ENCODE measurements at places on chromosomes 13 and 19.

- DNase-seq = no peak
Measured at GRCh38 chr13:100433475-100433874, 155.1 kb downstream of the GGACT start.

GRCh38 chr19:12126707-12127106, 13.4 kb downstream of the ZNF20 start:
- no peak for DNase-seq

DNA sequence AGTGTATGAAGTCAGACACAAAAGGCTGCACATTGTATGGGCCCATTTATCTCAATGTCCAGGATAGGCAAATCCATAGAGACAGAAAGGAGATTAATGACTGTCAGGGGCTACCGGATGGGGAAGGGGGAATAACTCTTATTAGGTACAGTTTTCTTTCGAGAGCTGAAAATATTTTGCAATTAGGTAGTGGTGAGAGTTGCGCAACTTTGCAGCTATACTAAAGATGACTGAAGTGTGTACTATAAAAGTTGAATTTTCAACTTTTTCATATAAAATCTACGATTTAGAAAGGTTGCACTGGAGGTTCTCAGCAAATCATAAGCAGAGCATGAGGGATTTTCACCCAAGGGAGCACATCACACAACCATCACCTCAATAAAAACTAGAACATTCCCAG, 16.1 kb upstream of the SLC15A1 start:
- DNase-seq = no peak

DNA sequence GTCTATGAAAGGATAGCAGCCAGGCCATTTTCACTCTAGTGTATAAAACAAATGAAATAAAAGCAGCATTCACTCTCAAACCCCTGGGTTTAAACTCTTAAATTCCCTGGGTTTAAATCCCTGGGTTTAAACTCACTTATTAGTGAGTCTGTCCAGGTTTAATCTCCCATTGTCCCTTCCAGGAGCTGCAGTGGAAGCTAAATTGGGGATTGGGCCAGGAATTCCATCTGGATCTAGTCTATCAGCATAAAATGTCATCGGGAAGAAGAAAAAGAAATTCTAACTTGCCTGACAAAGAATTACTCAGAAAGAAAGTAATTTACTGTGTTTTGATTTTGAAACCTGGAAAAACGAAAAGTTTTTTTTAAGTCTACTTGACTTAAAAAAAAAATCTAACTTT, 54.8 kb downstream of the FRY start:
- no peak for DNase-seq

DNA sequence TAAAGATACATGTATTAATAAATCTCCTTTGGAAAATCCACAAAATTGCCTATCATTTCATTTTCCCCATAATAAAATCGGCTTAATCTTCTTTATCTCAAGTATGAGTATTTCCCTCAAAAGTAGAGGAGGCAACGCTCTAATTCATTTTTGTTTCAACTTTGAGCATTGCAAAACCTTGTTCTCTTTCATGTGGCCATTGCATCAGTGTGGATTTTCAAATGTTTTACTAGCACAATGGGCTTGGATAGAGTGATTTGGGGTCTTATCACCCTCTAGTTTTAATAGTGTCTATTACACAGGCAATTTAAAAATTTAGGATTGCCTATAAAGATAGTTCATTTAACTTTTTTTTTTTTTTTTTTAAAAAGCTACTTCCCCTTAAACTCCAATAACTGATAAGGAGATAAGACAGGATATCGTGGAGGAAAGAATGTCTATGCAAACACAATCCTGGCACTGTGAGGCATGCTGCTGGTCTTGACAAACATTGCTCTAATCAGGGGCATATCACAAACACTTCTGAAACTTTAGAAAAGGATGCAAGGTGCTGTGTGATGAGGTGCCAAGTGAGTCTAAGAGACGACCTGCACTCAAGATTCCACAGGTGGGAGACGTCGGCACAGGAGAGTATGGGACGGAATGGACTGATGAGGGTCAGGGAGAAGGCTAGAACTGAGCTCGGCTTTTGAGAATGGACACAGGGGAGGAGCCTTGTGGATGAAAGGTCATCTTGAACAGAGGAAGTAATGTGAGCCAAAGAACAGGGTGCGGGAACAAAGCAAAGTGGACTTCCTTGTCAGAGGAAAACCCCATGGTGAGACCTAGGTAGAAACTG, 199.7 kb downstream of the IRS2 start:
- DNase-seq = peak; percentile 2

GRCh38 chr19:42131149-42132029, 857 bp downstream of the POU2F2 start:
- DNase-seq = no peak

DNA sequence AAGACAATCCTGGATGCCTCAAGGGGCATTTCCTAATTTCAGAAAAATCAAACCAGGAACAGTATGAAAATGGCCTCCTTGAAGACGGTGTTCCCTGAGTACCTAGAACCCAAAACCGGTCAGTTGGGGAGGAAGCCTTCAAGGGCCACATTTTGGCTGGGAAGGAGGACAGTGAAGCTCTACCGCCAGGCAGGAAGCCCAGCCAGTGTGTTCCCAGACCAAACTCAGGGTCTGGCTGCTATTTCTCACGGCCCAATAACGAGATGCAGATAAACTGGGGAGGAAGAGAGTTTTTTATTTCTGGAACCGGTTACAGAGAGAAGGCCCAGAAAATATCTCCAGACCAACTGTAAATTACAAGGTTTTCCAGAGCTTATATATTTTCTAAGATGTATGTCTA, 24.3 kb upstream of the CEACAM21 start:
- no peak for DNase-seq

DNA sequence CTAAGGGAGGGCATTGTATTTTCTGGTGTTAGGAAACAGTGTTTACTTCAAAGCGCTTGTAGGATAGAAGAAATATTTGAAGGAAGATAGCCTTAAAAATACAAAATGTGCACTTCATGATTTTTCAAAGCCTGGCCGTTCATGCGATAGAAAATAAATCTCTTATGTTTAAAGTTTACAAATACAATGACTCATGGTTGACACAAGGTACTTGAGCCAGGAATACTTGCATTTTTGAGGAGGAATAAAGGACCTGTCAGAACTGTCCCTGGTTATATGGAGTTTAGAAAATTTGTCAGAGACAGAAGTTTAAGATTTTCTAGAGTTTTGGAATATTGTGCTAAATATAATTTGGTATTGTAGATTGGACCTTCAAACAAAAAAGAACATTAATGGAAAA, 1223.2 kb upstream of the SLC10A2 start:
- peak; percentile 63 for DNase-seq

GRCh38 chr13:109243311-109243951, 543.0 kb downstream of the IRS2 start:
- peak; percentile 94 for DNase-seq

- DNase-seq = no peak
Measured at GRCh38 chr19:10981252-10981895, 20.5 kb downstream of the SMARCA4 start.

DNA sequence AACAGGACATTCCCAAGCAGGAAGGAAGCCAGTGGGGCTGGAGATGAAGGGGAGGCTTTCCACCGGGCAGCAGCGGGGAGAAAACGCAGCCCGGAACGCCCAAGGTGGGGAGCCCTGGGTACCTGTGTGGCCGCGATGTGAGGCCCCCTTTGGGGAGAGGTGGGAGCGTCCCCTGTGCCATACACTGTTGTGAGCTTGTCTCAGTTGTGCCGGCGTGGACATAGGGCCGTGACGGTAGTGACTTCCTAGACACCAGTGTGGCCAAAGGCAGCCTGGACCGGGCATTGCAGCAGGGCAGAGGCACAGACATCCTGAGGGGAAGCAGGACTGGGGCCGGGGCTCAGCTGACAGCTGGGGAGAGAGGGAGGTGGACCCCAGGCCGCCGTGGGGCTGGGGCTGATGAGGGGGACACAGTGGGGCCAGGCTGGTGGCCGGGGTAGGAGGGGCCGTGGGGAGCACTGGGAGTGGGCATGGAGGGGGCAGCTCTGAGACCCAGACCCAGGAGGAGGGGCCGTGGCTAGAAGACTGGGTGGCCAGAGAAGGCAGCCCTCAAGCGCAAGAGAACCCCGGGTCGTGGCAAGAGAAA, 38.5 kb upstream of the TFDP1 start:
- no peak for DNase-seq

DNA sequence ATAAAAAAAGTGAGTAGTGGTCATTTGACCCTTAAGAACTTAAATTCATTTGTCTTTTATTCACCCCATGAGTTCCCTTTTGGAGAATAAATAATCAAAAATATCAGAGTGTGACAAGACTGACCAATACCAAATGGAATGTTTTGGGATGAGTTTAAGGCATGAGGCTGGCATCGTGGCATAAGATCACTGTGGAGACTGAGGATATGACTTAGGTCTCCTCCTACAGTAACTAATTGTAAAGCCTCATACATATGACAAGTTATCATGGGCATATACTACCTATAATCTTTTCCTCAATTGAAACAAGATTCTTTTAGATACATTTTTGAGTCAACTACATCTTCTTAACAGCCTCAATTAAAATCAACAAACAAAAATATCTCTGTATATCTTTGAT, 782.0 kb downstream of the SLITRK1 start:
- no peak for DNase-seq

GRCh38 chr19:3365836-3366752, at the start of gene NFIC:
TSS of gene NFIC (plus strand) at chr19:3366583. CDS start at chr19:3366637, 54 bp downstream.
- peak; percentile 44 for DNase-seq

DNA sequence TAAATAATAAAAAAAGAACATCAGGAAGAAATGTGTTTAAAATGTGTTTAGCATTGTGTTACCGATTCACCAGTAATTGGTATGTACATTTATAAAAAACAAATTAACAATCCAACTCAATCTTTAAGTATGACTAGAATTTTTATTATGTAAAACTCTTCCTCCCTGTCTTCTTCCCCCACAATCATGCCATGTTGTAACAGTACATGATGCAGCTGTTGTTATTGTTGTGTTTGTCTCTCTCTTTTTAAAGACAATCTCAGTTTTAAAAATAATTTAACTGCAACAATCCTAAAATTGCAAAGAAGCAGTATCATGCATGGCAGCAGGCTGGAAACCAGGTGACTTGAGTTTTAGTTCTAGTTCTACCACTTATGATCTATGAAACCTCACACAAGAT, 180.2 kb downstream of the RGCC start:
- no peak for DNase-seq

- peak; percentile 91 for DNase-seq
Measured at GRCh38 chr13:36096461-36097416, 34.4 kb downstream of the DCLK1 start.

DNA sequence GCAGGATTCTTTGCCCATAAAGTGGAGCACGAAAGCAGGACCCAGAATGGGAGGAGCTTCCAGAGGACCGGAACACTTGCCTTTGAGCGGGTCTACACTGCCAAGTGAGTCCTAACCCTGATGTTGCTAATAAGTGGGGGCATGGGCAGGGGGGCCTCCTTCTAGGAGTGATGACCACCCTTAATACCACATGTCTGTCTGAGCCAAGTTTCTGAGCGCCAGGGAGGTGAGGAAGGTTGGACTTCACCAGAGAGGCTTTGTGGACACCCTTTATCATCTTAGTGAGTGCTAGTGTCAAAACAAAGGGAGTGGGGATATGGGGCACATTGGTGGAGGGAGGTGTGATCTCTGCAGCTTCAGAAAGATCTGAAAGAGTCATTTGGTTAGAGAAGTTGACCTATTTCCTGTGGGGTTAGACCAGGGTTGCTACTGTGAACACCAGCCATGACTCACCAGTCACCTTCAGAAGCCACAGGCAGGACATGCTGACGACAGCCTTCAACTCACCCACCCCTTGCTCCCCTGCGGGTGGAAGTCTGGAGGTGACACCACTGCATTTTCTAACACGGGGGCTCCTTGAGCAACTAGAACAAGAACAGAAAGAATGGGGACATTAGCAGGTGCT, 8.8 kb downstream of the ALOX5AP start:
- peak; percentile 76 for DNase-seq

DNA sequence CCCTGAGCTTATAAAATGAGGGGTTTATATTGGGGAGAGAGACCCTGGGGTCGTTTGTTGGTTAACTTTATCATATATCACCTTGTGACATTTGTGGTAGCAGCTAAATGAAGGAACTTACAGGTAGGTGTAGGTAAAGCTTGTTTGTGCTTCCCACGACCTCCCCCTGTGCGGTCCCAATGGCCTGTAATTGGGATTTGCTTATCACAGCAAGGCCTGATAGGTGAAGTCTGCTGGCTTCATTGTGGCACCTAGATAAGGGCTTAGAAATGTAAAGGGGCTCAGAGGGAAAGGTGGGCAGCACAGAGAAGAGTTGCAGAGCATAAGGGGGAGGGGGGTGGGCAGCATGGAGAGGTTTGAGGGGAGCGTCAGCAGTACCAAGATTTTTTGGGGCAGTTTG, 35.5 kb upstream of the MLNR start:
- DNase-seq = no peak

- no peak for DNase-seq
Measured at GRCh38 chr19:29450812-29451211, 75.0 kb upstream of the VSTM2B start.

DNA sequence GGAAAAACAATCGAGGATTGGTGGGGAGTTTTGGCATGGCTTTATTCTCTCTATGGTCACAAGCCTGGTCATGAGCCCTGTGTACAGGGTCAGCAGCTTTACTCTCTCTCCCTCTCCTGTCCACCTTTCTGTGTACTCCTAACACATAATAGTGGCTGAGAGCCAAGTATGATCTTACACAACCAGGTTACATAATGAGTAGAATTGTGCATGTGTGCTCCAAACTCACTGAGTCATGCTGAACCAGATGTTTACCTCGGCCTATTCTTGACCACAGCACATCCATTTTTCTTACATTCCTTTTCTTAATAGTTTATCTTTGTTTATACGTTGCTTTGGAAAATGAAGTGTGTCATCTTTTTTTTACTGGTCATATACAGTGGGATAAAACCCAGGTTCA, 53.1 kb downstream of the ZNF254 start:
- DNase-seq = peak; percentile 56

DNA sequence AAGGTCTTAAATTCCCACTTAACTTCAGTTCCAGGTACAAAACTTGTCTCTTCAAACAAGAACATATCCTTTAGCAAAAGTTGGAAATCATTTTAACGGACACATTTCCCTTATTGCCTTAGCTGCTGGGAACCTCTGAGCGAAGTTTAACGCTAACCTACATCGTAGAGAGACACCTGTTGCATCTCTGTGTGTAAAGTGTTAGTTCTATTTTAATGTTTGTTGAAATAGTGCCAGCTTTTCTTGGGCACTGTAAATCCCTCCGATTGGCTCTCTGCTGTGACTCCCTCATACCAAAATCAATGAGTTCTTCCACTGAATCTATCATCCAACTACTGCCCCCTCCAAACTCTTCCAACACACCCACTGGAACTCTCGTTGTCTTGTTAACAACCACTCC, 2.3 kb upstream of the HIF3A start:
- no peak for DNase-seq

- no peak for DNase-seq
Measured at GRCh38 chr13:37192956-37193355, 87.5 kb upstream of the CSNK1A1L start.

GRCh38 chr13:98506322-98506721, 70.6 kb downstream of the STK24 start:
- no peak for DNase-seq

DNA sequence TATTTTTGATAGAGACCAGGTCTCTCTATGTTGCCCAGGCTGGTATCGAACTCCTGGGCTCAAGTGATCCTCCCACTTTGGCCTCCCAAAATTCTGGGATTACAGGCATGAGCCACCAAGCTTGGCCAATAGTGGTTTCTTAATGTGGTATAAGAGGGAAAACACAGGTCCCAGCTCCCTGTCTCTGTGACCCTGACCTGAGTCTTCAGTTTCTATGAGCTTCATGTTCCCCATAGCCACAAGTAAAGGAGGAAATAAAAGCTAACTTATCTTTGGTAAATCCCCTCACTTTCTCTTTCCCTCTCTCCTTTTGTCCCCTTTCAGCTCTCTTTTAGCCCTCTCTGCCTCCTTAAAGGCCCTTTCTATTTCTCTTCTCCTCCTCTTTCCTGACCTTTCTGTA, 50.3 kb downstream of the ABCC4 start:
- no peak for DNase-seq

- DNase-seq = no peak
Measured at GRCh38 chr13:93029536-93029935, 197.1 kb upstream of the GPC6 start.

All from renal cortical epithelial cell (primary cell).